ENCODE measurements at places on chromosomes 2 and 18.

DNA sequence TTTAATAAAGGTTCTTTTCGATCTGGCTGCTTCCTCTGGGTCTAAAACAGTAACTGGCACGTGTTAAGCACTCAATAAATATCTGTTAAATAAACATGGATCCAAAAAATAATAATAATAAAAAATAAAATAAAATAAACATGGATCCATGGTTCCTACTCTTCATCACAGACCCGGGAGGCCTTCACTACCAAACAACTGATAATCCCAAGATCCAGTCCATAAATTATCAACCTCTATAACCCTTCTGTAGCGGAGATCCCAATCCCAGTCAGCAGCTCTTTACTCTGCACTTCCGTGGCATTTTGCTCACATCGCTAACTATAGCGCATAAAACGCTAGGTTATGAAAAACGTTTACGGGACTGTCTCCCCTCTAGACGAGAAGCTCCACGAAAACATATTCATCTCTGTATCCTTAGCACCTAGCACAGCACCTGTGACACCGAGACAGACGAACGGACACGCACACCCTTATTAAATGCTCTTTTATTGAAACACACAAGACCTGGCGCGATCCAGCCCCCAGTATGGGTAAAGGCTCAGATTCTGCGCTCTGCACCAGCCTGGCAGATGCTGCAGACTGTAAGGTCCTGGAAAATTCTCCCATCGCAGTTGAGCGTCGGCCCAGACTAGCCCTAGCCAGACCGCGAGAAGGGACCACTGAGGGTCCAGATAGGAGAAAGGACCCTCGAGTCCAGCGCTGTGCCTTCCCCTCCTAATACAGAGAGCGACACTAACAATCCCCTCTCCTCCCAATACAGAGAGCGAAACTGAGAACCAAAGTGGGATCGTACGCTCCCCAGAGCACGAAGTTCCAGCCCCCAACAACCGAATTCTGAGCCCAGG is 770 bp downstream of the NBAS start:
- no peak for DNase-seq

DNA sequence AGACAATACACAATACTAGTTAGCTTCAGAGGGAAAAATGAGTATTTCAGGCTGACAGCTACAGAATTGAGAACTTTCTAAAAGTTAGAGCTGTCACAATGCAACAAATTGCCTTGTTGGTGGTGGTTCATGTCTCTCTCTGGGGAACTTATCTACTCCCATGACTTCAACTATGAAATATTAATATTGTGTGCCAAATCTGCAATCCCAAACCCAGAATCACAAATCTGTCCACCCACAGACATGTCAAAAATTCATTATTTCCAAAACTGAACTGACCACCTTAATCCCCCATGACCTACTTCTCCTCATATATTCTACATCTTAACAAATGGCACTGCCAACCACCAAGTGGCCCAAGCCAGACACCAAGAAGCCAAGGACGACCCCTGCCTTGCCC is 143.5 kb downstream of the TCF4 start:
- no peak for DNase-seq

DNA sequence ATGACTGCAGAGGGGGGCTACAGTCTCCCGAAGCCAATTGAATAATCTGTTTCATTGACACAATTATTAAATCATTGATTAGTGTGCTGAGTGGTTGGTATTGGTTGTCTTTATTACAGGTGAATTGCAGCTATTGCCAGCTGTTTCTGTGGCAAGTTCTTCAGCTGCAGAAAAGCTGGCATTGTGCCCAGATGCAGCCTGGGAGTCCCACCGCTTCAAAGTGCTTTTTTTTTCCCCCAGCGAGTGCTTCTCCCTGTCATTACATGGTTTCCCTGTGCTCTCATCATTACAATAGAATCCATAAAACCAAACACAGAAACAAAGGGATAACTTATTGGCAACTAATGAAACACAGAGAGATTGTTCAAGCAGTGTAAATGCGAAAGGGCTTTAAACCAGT is 164.7 kb downstream of the GRB14 start:
- no peak for DNase-seq

DNA sequence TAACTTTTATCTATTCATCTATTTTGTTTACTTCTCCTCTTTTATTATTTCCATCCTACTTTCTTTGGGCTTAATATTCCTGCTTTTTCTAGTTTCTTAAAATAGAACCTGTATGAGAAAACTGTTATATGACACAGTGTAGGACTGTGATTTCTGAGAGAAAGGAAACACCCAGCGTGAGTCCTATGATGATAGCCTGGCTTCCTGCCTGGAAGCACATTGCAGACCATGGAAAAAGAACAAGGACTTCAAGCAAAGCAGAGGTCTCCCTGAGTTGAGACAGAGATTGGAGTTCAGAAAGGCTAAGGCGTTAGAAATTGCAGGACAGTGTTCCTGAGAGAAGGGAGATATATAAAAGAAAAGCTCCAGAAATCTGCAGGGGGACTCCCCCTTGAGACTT is 7.8 kb downstream of the RBM44 start:
- no peak for DNase-seq

DNA sequence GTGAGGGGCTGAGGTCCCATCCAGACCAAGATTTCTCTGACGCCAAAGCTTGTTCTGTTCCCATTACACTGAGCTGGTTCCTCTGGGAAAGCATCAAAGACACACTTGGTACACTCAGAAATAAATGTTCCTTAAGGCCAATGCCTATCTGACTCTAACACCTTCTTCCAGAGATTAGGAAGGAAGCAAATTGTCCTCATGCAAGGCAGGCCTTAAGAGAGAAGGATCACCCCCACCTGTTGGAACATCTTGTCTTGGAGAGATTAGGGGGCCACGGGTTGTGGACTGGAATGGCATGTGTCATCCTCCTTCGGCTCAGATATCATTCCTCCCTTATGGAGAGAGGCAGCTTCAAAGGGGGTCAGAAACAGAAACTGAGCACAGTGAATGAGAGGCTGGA is 100.2 kb downstream of the ANKRD44 start:
- no peak for DNase-seq

- no peak for DNase-seq
Measured at GRCh38 chr2:118091140-118091478, 2.8 kb downstream of the INSIG2 start.

- no peak for DNase-seq
Measured at GRCh38 chr2:233818639-233819621, 35.4 kb downstream of the HJURP start.

GRCh38 chr2:9235147-9236044 is 28.8 kb downstream of the ASAP2 start:
- DNase-seq = no peak

DNA sequence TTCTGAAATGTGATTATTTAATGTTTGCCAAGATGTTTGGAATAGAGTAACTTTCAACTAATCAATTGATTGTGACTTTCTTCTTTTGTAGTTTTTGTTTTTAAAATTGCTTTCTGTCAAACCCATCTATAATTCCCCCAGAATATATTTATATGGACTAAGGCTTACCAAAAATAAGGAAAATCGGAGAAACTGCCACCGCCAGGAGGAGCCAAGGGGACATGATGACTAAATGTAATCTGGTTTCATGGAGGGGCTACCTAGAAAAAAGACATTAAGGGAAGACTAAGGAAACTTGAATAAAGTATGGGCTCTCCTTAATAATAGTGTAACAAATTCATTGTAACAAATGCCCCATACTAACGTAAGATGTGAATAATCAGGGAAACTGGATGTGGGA is 19.5 kb downstream of the BOLA3 start:
- no peak for DNase-seq

GRCh38 chr2:17196380-17196779 is 321.9 kb downstream of the RAD51AP2 start:
- DNase-seq = no peak

GRCh38 chr2:98356729-98357128 is 10.5 kb downstream of the CNGA3 start:
- DNase-seq = no peak

DNA sequence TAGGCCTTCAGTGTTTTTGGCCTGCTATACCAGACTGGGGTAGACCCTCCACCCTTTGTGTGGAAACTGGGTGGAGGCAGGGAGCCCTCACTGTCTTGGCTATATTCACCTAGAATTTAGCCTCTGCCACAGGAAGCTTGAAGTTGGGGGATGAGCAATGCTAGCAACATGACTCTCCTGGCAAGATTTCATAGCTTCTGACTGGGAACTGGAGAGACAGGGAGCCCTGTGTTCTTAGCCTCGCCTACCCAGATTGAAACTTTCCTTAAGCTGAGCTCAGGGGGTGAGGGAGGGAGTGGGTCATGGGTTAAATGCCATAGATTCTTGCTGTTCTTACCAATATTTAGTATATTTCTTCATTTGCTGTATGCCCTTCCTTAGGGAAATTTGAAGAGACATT is 46.8 kb upstream of the FAM98A start:
- no peak for DNase-seq
